AG10803 (cell line): ENCODE measurements at places on chromosomes 2 and 18.

- DNase-seq: peak; percentile 40
Measured at GRCh38 chr2:119248311-119248710, 24.7 kb downstream of the STEAP3 start.

DNA sequence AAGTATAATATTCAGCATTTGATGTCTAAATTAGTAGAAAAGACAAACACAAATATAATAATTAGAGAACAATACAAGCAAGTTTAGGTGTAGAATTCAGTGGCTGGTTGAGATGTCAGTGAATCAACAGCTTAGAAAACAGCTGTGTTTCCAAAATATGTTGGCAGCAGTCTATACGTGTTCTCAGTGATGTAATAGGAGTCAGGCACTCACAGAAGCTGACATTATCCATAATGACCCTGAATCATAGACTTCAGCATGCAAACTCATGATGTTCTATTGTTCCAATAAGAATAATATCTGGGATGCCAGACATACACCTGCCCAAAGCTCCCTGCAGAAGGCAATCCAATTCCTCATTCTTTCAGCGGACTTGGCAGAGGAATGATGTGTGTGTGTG is 164.7 kb downstream of the SLC8A1 start:
- peak; percentile 54 for DNase-seq

DNA sequence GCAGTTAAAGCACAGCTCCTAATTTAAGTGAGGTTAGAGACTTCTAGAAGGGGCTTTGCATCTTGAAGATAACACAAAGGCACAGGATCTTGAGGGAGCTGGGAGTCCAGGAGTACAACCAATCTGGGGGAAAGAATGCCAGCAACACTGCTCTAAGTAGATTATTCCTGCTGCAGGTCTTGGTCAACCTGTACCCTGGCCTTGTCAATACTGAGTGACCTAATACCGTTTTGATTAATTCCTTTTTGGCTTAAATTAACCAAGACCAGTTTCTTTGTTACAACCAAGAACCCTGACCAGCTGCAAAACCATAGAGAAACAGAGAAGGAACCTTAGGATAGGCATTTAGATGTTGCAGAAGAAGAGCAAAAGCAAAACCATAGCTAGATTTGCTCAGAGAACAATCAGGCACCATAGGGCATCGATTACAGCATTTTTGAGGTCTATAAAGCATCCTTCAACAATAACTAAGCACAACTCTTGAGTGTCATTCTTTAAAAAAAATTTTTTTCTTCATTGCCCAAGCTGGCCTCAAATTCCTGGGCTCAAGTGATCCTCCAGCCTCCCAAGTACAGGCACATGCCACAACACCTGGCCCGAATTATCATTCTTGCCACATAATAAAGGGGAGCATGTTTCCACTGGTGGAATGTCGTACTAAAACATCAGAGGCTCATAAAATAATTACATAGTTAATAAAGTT is 6.3 kb downstream of the STARD7 start:
- peak; percentile 92 for DNase-seq

GRCh38 chr2:214232271-214232670 is 178.6 kb upstream of the VWC2L start:
- peak; percentile 16 for DNase-seq

DNA sequence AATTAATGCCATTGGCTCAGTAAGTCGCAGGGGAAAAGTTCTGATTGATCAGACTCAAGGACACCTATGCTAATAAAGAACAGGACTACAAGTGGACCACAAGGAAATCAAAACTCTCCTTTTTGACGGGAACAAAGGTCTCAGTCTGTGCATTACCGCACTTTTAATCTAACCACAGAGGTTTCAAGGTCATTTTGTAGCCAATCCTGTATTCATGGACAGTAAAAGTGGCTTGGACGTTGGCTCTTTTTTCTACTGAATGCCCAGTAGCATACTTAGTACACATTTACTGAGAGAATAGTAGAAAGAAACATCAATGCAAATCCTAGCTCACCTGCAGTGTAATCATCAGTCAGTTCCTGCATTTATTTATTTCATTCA is 471.9 kb downstream of the PID1 start:
- no peak for DNase-seq

DNA sequence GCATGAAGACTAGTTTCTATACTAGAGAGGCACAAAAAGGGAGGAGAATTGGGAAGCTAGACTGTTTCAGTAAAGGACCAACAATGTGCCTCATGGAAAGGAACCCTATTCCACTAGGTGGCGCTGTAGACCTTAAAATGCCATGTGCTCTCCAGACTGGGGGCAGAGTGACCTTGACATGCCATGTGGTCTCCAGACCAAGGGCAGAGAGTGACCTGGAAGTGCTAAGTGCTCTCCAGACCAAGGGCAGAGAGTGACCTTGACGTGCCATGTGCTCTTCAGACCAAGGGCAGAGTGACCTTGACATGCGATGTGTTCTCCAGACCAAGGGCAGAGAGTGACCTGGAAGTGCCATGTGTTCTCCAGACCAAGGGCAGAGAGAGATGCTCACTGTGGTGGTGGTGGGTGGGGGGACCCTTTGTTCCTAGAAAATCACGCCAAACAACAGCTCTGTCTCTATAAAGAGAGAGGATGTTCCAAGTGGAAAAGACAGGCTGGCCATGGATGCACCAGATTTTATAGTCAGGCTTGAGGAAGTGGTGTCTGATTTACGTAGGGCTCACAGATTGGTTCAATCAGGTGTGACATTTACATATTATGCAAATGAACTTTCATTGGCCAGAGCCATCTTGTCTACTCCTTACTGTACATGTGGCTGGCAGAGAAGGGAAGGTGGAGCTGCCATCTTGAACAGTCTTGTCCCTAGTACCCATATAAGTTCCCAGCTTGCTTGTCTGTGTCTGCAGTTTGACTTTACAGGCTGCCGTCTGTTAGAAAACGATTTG is 344.0 kb upstream of the DDX18 start:
- DNase-seq: no peak

- peak; percentile 26 for DNase-seq
Measured at GRCh38 chr2:62287899-62288880, 92.3 kb downstream of the B3GNT2 start.

- no peak for DNase-seq
Measured at GRCh38 chr2:192585418-192585817, 390.7 kb upstream of the TMEFF2 start.

- peak; percentile 25 for DNase-seq
Measured at GRCh38 chr2:196677404-196677803, 37.9 kb downstream of the CCDC150 start.

- no peak for DNase-seq
Measured at GRCh38 chr2:103734911-103735310, 973.1 kb downstream of the TMEM182 start.

GRCh38 chr18:62717169-62717924 is 2.0 kb downstream of the PHLPP1 start:
- DNase-seq: peak; percentile 64

DNA sequence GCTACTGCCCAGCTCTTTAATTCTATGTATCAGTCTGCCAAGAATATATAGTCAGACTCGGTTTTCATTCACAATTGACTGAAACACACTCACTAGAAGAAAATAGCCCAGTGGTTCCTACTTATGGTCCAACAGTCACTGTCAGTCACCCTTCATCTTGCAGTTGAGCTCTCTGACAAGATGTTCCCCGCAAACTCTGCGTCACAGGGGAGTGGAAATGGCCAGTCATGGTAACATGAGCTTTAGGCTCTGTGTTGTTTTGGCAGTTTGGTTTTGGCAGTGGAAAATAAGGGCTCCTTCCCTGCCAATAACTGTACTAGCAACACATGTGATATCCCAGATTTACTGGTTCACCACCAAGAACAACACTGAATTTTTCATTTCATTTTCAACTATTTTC is 122.5 kb downstream of the PRPF40A start:
- peak; percentile 62 for DNase-seq

DNA sequence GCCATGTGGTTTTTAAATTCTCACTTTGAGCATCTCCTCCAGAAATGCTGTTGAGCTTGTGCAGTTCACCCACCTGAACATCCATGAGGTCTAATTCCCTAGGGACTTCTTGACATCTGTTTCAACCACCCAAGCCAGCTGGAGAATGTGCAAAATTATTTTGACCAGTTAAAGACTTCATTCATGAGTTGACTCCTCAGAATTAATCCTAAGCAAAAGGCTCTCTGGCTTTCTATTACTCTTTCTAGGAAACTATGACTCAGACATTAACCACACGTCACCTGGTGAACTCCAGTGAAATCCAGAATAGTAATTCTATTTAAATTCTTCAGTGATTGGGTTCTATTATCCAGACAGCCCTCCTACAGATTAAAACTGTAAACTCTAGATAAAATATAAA is 247.5 kb downstream of the NBAS start:
- DNase-seq: peak; percentile 31

DNA sequence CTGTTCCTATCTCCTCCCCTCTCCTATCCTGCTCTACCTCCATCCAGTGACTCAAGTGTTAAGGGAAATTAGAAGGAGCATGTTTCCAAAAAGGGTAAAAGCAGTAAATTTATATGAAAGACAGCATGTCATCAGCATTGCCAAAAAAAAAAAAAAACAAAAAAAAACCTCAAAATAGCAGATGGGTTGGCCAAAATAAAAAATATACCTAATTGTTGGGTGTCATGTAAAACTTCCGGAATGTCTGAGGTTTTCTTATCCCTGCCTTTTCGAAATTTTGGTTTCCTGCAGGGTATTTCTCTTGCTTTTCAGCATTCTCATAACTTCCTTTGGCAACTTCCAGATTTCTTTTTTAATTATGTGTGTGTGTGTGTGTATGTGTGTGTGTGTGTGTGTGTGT is 241.6 kb upstream of the FN1 start:
- peak; percentile 63 for DNase-seq

DNA sequence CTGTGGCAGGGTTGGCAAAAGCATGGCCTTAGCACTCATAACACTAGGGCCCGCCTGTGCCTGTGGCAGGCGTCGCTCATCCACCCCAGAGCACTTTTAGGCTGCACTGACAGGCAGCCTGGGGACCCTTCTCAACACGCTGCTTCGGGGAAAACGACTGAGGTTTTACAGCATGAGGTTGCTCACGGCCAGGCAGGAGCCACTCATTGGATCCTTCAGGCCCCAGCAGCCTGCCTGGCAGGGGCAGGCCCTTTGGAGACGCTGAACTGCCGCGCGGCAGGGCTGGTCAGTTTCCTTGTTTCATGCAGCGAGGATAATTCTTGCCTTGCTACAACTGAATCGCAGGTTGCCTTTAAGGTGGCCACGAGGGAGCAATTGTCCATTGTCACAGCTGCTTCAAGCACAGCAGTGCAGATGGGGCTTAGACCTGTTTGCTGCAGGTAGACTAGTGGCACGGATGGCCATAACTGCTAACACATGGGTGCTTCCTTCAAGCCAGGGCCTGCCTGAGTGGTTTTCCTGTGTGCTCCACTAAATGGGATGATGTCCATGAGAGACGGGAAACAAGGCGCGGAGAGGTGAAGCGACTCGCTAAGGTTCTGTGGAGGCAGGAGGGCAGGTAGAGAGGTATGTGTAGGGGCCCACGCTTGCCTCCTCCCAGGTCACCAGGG is 49.9 kb upstream of the HS6ST1 start:
- no peak for DNase-seq

GRCh38 chr2:85583667-85584353 is 421 bp upstream of the VAMP5 start:
- DNase-seq: no peak

- DNase-seq: peak; percentile 69
Measured at GRCh38 chr18:68660354-68661183, 54.3 kb downstream of the TMX3 start.

- no peak for DNase-seq
Measured at GRCh38 chr18:59923539-59924196, 23.9 kb downstream of the PMAIP1 start.

DNA sequence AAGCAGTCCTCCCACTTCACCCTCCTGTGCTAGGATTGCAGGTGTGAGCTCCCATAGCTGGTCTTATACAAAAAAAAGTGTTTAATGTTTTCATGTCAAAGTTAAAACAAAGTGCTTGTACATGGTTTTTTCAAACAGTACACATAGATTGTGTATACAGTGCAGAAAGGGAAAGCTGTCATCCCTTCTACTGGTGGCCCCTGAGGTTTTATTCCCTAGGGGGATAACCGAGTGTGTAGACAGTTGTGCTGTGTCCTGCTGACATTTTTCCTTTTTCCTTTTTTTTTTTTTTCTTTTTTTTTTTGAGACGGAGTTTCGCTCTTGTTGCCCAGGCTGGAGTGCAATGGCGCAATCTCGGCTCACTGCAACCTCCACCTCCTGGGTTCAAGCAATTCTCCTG is 10.8 kb downstream of the TUBB6 start:
- no peak for DNase-seq

DNA sequence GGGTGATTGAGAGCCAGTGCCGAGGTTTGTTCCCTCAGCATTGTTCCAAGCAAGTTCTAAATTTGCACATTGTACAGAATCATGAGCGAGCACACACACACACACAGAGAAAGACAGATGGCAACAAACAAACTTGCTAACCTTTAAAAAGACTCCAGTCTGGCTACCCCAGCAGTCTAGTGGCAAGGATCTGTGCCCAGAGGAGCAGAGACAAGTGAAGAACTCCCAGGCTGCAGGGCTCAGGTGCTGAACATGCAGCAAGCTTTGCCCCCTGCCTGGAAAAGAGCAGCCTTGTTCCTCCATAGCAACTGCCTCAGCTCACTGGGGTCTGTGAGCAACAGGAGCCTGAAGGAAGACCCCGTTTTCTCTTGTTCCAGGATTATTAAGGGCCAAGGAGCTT is 169.2 kb upstream of the CCDC68 start:
- DNase-seq: no peak

DNA sequence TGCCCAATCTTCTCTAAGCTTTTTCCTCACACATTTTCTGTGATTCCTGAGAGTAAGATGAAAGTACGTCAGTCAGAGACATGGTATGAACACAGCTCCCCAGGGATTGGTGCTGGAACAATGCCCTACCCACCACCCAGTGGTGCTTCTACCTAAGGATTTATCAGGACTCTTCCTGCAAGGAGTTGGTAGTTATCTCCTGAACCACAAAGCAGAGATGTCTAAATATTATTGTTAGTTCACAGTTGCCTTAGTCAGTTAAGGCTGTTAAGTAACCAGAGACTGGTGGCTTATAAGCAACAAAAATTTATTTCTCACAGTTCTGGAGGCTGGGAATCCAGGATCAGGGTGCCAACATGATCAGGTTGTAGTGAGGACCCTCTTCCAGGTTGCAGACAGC is 60.3 kb upstream of the CCDC85A start:
- DNase-seq: no peak

DNA sequence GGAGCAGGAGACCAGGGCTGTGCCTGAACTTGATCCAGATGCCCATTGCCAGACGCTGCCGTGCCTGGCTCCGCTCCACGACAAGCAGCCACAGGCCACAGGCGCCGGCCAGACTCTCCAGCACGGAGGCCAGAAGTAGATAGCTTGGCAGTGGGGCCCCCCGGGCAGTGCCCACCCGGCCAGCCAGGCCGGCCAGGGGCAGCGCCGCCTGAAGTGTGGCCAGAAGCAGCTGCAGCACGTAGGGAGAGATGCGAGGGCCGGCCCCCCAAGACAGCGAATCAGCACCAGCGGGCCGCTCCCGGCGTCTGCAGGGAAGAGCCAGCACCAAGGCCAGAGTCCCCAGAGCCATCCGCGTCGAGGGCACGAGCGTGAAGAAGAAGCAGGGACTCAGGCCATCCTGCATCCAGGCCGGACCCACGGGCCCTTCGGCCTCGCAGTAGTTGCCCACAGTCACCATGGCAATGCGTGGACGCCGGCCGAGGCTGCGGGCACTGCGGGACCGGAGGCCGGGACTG is 484 bp downstream of the ABCB6 start:
- DNase-seq: peak; percentile 74
